Activated CD4-positive, alpha-beta T cell treated with anti-CD3 and anti-CD28 coated beads for 4 hours (primary cell): ENCODE measurements at places on chromosomes 2 and 18.
A peak's percentile ranks its signal among the peaks of the same experiment; 100 is the strongest.

DNA sequence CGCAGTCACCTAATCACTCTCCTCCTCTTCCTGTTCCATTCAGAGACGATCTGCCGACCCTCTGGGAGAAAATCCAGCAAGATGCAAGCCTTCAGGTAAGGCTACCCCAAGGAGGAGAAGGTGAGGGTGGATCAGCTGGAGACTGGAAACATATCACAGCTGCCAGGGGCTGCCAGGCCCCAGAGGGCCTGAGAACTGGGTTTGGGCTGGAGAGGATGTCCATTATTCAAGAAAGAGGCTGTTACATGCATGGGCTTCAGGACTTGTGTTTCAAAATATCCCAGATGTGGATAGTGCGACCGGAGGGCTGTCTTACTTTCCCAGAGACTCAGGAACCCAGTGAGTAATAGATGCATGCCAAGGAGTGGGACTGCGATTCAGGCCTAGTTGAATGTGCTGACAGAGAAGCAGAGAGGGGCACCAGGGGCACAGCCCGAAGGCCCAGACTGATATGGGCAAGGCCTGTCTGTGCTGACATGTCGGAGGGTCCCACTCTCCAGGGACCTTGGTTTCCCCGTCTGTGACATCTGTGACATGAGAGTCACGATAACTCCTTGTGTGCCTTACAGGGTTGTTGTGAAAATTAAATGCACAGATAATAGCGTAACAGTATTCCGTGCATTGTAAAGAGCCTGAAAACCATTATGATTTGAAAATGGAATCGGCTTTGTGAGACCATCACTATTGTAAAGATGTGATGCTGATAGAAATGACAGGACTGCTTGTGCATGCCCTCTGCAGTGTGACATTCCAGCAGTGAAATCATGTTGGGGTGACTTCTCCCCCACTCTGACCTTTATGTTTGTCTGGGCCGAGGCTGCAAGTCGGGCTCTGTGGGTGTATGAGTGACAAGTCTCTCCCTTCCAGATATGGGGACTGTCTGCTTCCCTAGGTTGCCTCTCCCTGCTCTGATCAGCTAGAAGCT, 510 bp downstream of the IL1RN start:
- DNase-seq: no peak

DNA sequence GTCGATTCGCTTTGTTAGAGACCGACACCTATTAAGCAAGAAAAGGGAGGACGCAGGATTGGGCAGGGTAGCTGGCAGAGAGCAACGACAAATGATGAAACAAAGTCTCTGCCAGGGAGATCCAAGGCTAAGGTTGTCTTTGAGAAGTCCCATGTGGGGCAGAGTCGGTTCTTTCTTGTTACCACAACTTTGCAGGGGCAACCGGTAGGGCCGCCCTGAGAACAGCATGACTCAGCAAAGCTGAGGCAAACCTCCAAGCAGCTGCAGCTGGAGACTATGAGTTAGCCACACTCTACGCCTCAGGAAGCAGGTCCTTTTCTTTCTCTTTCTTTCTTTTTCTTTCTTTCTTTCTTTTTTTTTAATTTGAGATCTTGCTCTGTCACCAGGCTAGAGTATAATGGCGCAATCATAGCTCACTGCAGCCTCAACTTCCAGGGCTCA, 452.3 kb upstream of the ID2 start:
- DNase-seq: peak; percentile 22

DNA sequence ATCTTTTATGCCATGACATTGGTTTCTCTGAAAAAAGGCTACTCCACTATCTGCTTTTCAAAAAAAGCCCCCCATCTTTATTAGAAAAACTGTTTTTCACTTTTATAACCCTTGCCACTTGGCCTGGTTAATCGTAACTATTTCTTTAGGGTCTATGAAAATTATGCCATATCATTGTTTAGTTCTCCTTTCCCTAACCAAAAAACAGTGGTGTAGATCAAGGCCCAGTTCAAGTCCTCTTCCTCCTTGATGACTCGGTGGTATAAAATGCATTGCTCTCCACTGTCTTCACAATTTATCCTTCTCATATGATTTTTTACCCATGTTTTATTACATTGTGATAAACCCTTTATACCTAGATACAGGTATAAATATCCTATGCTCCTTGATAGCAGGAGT, 205.5 kb downstream of the ZNF521 start:
- no peak for DNase-seq

- peak; percentile 44 for DNase-seq
These were observed 10.8 kb upstream of the TAF4B start for GRCh38 chr18:26215247-26215970.

GRCh38 chr2:99613980-99614379, 124.2 kb upstream of the REV1 start:
- DNase-seq: no peak

GRCh38 chr2:223765221-223765785, 72.1 kb downstream of the AP1S3 start:
- no peak for DNase-seq

DNA sequence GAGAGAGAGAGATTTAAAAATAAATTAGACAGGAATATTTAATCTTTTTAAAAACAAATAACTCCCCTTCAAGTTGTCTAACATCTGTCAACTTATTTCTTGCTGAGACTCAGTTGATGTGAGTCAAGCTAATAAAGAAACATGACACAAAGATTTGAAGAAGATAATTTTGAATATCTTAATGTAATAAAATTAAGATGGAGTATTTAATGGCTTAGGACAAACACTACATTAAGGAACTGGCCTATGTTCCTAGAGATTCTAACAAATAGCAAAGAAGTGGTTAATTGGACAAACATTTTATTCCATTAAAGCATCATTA, 134.0 kb downstream of the INSIG2 start:
- no peak for DNase-seq

GRCh38 chr18:80120932-80121331, 11.9 kb downstream of the ADNP2 start:
- no peak for DNase-seq

DNA sequence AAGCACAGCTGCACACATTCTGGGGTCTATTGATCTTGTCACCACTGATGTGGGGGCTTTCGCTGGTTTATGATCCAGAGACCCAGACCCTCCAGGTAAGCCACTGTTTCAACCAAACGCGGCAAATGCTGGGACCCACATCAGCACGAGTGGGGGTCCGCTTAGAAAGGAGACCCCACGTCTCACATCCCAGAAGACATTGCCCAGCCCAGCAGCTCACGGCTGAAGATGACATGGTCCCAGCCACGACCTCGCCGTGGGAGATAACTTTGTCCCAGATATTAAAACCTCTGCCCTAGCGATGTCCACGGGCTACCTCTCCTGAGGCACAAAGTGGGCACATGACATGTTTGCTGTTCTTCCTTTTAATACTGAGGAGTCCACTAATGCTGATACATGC, 43.8 kb downstream of the LONRF2 start:
- DNase-seq: no peak

DNA sequence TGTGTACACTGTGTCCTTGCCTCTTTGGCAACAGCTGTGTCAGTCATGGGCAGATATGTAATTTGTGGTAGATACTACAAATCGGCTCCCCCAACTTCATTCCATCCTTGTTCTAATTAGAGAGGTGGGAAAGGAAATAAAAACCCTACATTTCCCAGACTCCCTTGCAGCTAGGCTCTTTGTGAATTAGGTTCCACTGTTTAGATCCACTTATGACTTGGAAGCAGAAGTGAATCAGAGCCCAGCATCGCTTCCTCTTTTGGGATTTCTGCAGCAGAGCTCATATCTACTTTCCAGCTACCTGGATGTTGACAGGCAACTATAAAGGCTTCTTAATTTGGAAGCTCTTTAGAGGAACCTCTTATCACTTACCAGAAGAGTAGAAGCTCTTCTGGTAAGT, 34.1 kb upstream of the NARS1 start:
- DNase-seq: no peak
